ENCODE measurements at places on chromosomes 1 and 21. TPM values are rescaled to one million over a fixed set of nuclear protein-coding genes. Genes with fewer than 3 reads are reported as not detected.

Gene CXADR
- polyA plus RNA-seq = 1.4 TPM

- peak; percentile 8 for DNase-seq
Observed at GRCh38 chr1:228343191-228343661, 63.4 kb downstream of the TRIM11 start.

Gene ANKRD34A
- 0.50 TPM for polyA plus RNA-seq

Gene MUTYH
- 25.3 TPM for polyA plus RNA-seq

Gene SPATA21
- 0.17 TPM for polyA plus RNA-seq

DNA sequence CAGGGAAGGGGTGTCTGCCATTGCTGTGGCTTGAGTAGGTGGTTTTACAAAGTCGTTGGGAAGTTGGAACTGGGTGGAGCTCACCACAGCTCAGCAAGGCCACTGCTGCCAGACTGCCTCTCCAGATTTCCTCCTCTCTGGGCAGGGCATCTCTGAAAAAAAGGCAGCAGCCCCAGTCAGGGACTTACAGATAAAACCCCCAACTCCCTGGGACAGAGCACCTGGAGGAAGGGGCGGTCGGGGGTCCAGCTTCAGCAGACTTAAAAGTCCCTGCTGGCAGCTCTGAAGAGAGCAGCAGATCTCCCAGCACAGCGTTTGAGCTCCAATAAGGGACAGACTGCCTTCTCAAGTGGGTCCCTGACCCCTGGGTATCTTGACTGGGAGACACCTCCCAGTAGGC lies 124.2 kb downstream of the LHX8 start:
- no peak for DNase-seq

DNA sequence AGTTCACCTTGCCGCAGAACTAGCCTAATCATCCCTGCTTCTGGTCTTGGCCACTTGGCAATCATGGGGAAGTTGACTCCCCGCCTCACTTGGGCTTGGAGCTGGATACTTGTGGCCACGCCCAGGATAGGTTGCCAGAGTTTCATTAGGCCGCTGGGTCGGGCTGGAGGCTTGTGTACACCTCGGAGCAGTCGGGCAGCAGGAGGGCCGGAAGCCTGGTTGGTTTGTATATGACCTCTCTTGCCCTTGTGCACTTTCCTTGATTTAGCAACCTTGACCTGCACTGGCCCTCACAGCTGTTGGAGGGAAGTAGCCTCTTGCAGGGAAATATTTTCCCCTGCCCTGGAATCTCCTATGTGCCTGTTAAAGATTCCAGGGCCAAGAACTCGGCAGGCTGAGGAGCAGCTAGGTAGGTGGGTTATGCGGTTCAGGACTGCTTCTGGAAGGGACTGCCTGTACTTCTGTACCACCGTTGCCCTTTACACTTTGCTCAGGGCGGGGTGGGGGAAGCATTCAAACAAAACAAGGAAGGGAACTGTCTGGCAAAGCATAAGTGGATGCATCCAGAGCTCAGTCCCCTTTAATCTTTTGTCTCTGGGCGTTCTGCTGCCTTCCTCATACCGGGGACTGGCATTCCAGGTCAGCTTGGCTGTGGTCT lies 83.5 kb downstream of the UCK2 start:
- peak; percentile 65 for DNase-seq

DNA sequence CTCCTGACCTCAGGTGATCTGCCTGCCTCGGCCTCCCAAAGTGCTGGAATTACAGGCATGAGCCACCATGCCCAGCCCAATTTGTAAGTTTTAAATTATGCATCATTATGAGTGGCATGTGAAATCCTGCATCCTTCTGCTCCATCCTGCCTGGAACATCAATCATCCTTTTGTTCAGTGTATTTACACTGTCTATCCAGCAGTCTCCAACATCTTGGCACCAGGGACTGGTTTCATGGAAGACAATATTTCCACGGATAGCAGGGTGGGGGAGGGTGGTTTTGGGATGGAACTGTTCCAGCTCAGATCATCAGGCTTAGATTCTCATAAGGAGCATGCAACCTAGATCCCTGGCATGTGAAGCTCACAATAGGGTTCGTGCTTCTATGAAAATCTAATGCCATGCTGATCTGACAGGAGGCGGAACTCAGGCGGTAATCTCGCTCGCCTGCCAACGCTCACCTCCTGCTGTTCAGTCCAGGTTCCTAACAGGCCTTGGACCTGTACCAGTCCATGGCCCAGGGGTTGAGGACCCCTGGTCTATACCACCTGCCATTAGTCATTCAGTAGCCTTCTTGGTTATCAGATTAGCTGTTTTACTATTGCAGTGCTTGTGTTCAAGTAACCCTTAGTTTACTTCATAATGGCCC lies 22.2 kb upstream of the TCEA3 start:
- no peak for DNase-seq

Gene ANKRD13C
- polyA plus RNA-seq = 11.8 TPM

- no peak for DNase-seq
Observed at GRCh38 chr1:203038217-203038741, 12.0 kb downstream of the PPFIA4 start.

Gene RBM34
- polyA plus RNA-seq = 62.1 TPM

Gene COL11A1
- polyA plus RNA-seq = 5.2 TPM

GRCh38 chr1:5563861-5564577 lies 428.2 kb downstream of the NPHP4 start:
- no peak for DNase-seq

DNA sequence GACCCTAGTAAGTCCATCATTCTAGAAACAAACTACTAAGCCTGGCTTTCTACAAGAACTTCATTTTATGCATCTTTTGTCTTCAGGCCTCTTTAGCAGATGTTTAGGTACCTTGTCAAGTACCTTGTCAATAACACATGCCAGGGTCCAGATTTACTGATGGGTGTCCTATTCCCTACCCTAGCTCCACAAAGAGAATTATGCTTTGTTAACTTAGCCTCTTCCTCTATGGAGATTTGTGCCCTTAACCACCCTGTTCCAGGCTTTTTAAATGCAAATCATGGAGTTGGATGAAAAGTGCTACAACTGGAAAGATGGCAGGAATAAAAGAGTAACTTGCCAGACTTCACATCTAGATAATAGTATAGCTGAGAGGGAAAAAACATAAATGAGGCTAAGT lies 42.7 kb downstream of the SPATA46 start:
- DNase-seq = no peak

Gene FCRL1
- 0.08 TPM for polyA plus RNA-seq
